ENCODE measurements at places on chromosomes 12 and 14. TPM values are rescaled to one million over a fixed set of nuclear protein-coding genes. Genes with fewer than 3 reads are reported as not detected.

- DNase-seq: no peak
- H3K27ac ChIP-seq: no peak overlapping the region
- H3K36me3 ChIP-seq: no peaks in the 10 kb centered on the region
- no peak overlapping the region for H3K4me3 ChIP-seq
Measured at GRCh38 chr14:99231161-99231849, 40.7 kb downstream of the BCL11B start.

GRCh38 chr14:57818511-57818910 lies 47.4 kb downstream of the SLC35F4 start:
- no peaks in the 10 kb centered on the region for H3K27me3 ChIP-seq
- H3K36me3 ChIP-seq: no peaks in the 10 kb centered on the region
- no peak overlapping the region for H3K4me3 ChIP-seq
- peaks cover 25% of the 10 kb centered on the region for H3K4me1 ChIP-seq
- H3K27ac ChIP-seq: no peak overlapping the region

DNA sequence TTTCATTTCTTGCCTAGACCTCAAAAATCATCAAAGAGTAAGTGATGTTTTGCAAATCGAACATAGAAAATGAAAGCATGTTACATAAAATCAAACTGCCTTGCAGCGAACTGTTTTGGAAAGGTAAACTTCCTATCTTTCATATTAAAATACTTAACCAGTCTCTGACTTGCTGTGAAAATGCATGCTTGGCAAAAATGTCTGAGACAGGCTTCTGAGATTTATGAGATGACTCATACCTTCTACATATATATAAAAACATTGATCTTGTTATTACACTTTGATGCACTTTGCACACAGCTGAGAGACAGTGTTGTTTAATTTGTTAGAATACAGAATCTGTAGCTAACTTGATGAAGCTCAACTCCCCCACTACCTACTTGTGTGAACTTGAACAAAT lies 179.1 kb downstream of the KITLG start:
- H3K27me3 ChIP-seq: no peaks in the 10 kb centered on the region
- no peaks in the 10 kb centered on the region for H3K36me3 ChIP-seq
- H3K4me1 ChIP-seq: peaks cover 14% of the 10 kb centered on the region

GRCh38 chr12:63196168-63196567 lies 45.2 kb upstream of the AVPR1A start:
- H3K36me3 ChIP-seq: no peaks in the 10 kb centered on the region
- DNase-seq: no peak
- H3K4me3 ChIP-seq: no peak overlapping the region
- peaks cover 87% of the 10 kb centered on the region for H3K27me3 ChIP-seq
- no peaks in the 10 kb centered on the region for H3K4me1 ChIP-seq
- no peak overlapping the region for H3K27ac ChIP-seq

DNA sequence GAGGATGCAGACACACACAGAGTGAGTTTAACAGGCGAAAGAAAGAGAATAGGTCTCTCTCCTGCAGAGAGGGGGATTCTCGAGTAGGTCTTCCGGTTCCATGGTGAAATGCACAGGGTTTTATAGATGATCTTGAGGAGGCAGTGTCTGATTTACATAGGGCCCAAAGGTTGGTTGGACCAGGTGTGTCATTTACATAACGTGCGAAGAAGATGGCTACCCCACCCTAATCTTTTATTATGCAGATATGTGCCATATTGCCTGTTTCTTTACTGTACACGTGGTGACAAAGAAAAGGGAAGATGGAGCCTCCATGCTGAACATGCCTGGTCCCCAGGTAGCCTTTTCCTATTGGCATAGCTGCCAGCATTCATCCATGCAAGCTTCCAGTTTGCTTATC lies 219.8 kb downstream of the CRADD start:
- no peaks in the 10 kb centered on the region for H3K27me3 ChIP-seq
- no peak overlapping the region for H3K27ac ChIP-seq
- H3K36me3 ChIP-seq: no peaks in the 10 kb centered on the region

- peaks cover 93% of the 10 kb centered on the region for H3K36me3 ChIP-seq
- H3K4me3 ChIP-seq: no peak overlapping the region
- peak; percentile 86 for DNase-seq
Measured at GRCh38 chr14:73728717-73729330, 14.6 kb upstream of the PNMA1 start.

- no peaks in the 10 kb centered on the region for H3K27me3 ChIP-seq
- peaks cover 5% of the 10 kb centered on the region for H3K36me3 ChIP-seq
- DNase-seq: peak; percentile 61
- peaks cover 55% of the 10 kb centered on the region for H3K4me1 ChIP-seq
- peak overlapping the region; percentile 65 for H3K4me3 ChIP-seq
- peak overlapping the region; percentile 99 for H3K27ac ChIP-seq
Measured at GRCh38 chr12:51970904-51971646, 19.6 kb downstream of the ACVR1B start.

DNA sequence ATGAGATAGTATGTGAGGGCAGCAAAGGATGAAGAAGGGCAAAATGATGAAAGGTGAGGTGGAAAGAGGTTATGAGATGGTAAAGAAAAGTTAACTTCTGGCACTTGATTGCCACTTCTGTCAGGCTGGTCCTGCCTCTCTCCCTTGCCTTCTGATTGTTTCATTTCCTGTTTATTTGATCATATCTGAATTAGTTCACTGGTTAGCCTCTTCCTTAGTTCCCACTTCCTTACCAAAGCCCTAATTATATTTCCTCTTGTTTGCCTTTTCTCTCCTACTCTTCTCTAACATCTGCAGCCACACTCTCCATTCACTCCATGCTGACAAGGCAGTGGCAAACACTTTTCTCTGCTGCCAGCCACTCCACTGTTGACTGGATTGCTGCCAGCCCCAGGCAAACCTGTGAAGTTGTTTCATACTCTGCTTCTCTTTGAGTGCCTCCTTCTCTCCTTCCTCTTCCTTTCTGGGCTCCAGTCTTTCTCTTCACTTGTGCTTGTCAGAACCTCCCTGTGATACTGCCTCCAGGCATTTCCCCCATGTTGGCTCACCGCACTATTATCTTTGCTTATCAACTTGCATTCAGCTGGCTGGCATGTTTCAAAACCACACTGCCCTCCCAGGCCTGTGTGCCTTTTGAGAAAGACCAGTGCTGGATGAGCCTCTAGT lies 8.1 kb downstream of the PNP start:
- peaks cover 10% of the 10 kb centered on the region for H3K4me1 ChIP-seq
- no peaks in the 10 kb centered on the region for H3K27me3 ChIP-seq
- peaks cover 62% of the 10 kb centered on the region for H3K36me3 ChIP-seq
- no peak overlapping the region for H3K4me3 ChIP-seq
- no peak overlapping the region for H3K27ac ChIP-seq
- no peak for DNase-seq

DNA sequence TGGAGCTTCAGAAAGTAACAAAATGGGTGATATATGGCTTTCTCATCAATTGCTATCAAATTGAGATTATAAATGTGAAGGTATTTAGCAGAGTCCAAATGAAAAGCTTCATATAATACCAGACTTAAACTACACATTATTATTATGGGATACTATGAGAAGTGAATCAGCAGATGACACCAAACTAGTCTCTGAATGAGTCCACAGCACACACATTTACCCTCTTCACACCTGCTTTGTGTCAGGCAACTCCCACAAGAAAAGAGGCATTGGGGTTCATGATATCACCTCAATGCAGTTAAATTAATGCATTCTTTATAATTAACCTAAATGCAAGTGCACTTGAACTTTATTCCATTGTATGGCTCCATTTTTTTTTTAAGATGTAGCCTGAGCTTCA lies 330.5 kb downstream of the BCL11B start:
- no peak overlapping the region for H3K4me3 ChIP-seq
- H3K27ac ChIP-seq: no peak overlapping the region
- no peak for DNase-seq
- no peaks in the 10 kb centered on the region for H3K4me1 ChIP-seq
- no peaks in the 10 kb centered on the region for H3K36me3 ChIP-seq

GRCh38 chr12:97597031-97597751 lies 134.6 kb downstream of the RMST start:
- no peaks in the 10 kb centered on the region for H3K27me3 ChIP-seq
- no peak overlapping the region for H3K4me3 ChIP-seq
- no peak for DNase-seq
- H3K27ac ChIP-seq: no peak overlapping the region
- H3K4me1 ChIP-seq: peaks cover 21% of the 10 kb centered on the region

- H3K4me3 ChIP-seq: peak overlapping the region; percentile 97
- H3K36me3 ChIP-seq: peaks cover 11% of the 10 kb centered on the region
- no peaks in the 10 kb centered on the region for H3K27me3 ChIP-seq
- peaks cover 19% of the 10 kb centered on the region for H3K4me1 ChIP-seq
Measured at GRCh38 chr14:102140027-102140749, 491 bp downstream of the WDR20 start.

DNA sequence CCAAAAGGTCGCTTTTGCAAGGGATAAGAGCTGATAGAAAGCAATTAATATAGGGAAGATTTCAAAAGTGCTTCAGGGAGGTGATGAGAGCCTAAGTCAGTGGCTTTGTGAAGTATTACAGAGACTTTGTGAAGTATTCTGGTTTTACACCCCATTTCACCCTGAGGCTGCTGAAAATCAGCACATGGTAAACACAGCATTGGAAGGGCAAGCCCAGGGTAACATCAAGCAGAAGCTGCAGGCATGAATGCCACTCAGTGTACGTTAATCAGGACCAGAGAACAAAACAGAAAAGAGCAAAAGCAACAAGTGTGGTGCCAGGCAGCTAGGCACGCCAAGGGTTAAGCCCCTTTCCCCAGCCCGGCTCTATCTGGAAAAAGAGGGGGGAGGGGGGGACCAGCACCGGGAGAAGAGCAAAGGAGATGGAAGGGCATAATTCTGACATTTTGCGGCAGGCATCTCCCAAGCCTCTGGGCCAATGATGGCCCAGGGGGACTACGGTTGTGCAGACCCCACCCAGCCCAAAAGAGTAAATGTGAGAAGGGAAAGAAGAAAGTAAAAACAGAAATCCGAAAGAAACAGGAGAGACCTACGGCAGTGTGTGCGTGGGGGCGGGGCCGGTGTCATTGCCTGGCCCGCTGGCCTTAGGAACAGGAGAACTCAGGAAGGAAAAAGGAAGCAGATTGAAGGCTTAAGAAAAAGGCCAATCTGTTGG lies 58.9 kb downstream of the DHRS2 start:
- H3K4me1 ChIP-seq: no peaks in the 10 kb centered on the region
- H3K4me3 ChIP-seq: no peak overlapping the region
- no peak for DNase-seq

DNA sequence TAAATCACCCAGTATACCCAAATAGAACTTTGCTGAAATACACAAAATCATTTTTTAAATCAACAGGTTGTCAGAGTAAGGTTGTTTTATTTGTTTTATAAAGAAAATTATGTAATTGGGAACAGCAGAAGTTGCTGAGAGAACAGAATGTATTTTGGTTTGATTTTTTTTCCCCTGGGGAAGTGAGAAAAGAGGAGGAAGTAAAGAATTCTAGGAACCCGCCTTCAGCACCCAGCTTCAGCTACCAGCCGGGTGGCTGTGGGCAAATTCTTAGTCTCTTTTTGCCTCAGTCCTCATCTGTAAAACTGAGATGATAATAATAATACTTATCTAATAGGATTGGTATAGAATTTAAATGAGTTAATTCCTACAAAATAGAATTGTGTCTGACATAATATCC lies 119.4 kb downstream of the SRGAP1 start:
- H3K4me1 ChIP-seq: peaks cover 29% of the 10 kb centered on the region
- H3K27ac ChIP-seq: peak overlapping the region; percentile 46
- H3K4me3 ChIP-seq: no peak overlapping the region
- H3K36me3 ChIP-seq: peaks cover 5% of the 10 kb centered on the region

GRCh38 chr14:90204516-90204915 lies 51.8 kb upstream of the PSMC1 start:
- H3K4me3 ChIP-seq: no peak overlapping the region
- no peak for DNase-seq
- H3K4me1 ChIP-seq: no peaks in the 10 kb centered on the region
- peaks cover 11% of the 10 kb centered on the region for H3K27me3 ChIP-seq
- no peaks in the 10 kb centered on the region for H3K36me3 ChIP-seq
- H3K27ac ChIP-seq: no peak overlapping the region

DNA sequence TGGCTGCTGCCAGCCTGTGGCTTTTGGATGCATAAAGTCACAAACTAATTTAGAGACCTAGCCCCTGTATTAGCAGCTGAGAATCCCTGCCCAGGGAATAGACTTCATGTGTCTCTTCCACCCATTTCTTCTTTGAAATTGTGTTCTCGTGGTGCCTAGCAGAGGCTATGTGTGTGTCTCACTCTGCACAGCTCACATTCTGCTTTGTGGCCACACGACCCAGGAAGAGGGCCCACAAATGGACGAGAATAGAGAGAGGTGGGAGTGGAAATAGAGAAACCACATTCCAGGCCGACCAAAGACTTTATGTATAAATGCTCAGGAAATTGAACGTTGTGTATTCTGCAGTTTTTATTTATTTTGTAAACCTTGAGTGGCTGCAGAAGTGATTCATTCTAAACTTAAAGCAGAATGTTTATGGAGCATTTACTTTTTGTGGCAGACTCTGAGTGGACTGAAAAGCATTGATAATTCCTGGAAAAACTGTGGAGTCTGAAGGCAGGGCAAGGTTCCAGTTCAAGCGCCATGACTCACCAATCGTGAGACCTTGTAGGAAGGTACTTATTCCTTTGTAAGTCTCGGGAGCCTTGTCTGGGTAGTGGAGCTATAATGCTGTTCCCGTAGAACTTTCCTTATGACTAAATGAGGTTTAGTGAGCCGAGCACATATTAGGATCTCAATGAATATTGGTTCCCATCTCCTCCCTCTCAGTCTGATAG lies 9.1 kb downstream of the B4GALNT3 start:
- H3K27me3 ChIP-seq: no peaks in the 10 kb centered on the region
- H3K4me1 ChIP-seq: peaks cover 15% of the 10 kb centered on the region
- no peak overlapping the region for H3K27ac ChIP-seq
- DNase-seq: peak; percentile 45
- no peaks in the 10 kb centered on the region for H3K36me3 ChIP-seq

GRCh38 chr12:71449373-71450070 lies 9.9 kb downstream of the LGR5 start:
- no peak overlapping the region for H3K4me3 ChIP-seq
- DNase-seq: no peak
- H3K27me3 ChIP-seq: peaks cover 84% of the 10 kb centered on the region
- H3K36me3 ChIP-seq: peaks cover 4% of the 10 kb centered on the region
- H3K4me1 ChIP-seq: no peaks in the 10 kb centered on the region
- H3K27ac ChIP-seq: no peak overlapping the region

DNA sequence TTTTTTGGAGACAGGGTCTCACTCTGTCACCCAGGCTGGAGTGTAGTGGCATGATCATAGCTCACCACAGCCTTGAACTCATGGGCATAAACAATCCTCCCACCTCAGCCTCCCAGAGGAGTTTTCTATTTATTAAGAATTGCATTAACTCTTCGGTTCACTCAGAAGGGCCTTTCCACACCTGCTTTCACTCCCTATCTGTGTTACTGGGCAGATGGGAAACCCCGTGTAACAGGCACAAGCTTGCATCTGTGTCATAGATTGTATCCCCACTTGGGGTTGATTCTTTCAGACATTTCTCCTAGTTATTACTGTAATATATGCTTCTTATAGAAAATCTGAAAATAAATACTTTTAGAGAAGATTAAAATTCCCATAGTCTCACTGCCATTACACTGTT lies 38.7 kb downstream of the STX2 start:
- H3K4me1 ChIP-seq: no peaks in the 10 kb centered on the region
- no peak overlapping the region for H3K4me3 ChIP-seq
- H3K36me3 ChIP-seq: peaks cover 79% of the 10 kb centered on the region
- DNase-seq: no peak

PTPRR gene
- total RNA-seq: not detected

KRT73 gene
- not detected for total RNA-seq

BDKRB2 gene
- total RNA-seq: 1.4 TPM

SMIM41 gene
- not detected for total RNA-seq

SYCP3 gene
- total RNA-seq: not detected

ASIC1 gene
- 1.3 TPM for total RNA-seq

USP5 gene
- total RNA-seq: 80.2 TPM

CELA1 gene
- not detected for total RNA-seq

CCDC85C gene
- total RNA-seq: 19.1 TPM

MAP4K5 gene
- 45.7 TPM for total RNA-seq

GPHN gene
- total RNA-seq: 26.8 TPM

MANSC4 gene
- total RNA-seq: not detected

RPS6KL1 gene
- 12.3 TPM for total RNA-seq

TNFAIP2 gene
- total RNA-seq: 17.9 TPM

ANKS1B gene
- total RNA-seq: 17.7 TPM

All from MCF 10A (cell line).